ENCODE measurements at places on chromosomes 4 and X.

DNA sequence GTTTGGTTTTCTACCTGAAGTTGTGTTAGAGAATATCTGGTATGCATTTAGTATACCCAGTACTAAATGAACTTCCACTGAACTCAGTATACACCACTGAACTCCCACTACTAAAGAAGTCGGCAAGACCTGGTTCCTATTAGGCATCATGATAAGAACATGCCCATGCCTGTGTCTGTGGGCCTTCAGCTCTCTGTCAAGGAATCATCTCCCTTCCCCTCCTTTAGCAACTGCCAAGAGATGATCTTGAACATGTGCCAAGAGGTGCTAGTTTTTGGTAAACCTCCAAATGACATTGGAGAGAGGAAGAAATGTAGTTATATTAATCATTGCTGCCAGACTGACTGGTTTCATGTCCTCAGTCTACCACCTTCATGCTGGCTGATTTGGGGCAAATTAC, 113.2 kb downstream of the ATP10D start:
- DNase-seq: no peak

- no peak for DNase-seq
Measured at GRCh38 chr4:188396037-188396436, 256.8 kb downstream of the TRIML1 start.

DNA sequence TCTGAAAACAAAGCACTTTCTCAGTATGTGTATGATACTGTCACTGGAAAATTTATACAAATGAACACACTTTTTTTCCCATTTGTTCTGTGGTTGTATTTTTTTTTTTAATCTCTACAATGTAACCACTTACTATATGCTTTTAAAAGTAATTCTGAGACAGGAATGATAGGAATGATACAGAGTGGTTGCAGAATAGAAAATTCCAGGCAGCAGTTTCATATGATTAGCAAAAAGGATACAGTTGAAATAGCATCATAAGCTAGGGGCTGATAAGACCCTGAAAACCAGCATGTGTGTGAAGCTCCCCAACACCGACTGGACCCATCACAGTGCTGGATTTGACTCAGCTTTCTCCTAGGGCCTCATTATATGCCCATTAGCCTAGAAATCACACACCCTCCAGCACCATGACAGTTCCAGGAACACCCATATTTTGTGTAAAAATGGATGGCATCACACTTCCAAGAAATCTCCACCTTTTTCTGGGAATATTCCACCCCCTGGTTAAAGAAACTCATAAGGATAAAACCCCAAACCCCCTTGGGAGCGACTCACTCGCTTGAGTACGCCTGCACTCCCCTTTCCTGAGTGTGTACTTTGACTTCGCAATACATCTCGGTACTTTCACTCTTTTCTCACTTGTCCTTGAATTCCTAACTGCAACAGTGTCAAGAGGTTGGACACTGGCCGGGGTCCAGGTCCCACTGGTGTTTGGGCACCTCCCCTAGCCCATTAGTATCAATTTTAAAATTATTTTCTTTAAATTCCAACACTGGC, 77.4 kb upstream of the AGA start:
- DNase-seq: no peak

- DNase-seq: no peak
Measured at GRCh38 chr4:142376204-142376603, 469.9 kb downstream of the INPP4B start.

DNA sequence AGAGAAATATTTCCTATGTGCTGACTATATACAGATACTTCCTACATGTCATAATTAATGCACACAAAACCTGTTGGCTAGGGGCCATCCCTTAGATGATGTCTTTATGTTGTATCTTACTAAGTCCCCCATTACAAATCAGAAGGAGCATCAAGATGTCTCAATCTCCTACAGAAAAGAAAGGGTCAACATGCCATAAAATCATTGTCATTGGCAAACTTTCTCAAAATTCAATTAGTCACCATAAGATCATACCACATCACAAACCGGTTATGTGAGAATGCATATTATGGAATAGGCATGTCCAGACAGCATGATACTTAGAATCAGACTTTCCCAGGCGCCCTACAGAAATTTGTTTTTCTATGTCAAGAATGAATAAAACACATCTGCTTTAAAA, 175.2 kb upstream of the TET2 start:
- DNase-seq: no peak

DNA sequence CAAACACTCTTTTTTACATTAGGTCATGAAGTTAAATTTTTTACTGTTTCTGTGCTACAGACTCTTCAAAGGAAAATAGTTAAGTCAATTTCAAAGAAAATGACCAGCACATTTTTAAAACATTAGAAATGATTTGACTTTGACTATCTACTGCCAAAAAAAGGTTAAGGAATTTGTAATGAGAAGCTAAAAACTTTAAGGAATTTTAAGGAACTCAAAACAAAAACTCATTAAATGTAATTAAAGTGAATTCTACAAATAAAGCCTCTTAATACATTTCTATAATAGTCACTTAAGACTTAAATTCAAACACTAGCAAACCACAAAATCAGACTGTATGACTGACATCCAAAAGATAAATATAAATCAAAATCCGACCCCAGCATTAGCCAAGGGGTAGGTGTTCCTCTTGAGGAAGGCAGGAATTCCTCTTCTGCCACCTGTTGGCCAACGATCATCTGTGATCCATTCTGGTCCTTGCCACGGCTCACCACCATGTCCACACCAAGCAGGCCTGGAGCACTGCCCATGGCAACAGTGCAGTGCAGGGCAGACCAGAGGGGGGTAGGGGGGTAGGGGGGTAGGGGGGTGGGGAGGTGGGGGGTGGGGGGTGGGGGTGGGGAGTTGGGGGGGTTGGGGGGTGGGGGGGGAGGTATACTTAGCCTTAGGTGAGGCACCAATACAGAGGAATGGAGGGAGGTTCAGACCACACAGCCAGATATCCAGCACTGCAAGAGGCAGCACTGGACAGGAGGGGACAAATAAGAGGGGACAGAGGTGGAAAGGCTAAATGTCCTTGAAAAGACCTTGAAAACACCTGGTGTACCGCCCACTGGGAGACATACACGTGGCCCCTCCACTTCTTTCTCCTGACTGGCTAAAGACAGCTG, 287.4 kb downstream of the CHIC1 start:
- peak; percentile 9 for DNase-seq

DNA sequence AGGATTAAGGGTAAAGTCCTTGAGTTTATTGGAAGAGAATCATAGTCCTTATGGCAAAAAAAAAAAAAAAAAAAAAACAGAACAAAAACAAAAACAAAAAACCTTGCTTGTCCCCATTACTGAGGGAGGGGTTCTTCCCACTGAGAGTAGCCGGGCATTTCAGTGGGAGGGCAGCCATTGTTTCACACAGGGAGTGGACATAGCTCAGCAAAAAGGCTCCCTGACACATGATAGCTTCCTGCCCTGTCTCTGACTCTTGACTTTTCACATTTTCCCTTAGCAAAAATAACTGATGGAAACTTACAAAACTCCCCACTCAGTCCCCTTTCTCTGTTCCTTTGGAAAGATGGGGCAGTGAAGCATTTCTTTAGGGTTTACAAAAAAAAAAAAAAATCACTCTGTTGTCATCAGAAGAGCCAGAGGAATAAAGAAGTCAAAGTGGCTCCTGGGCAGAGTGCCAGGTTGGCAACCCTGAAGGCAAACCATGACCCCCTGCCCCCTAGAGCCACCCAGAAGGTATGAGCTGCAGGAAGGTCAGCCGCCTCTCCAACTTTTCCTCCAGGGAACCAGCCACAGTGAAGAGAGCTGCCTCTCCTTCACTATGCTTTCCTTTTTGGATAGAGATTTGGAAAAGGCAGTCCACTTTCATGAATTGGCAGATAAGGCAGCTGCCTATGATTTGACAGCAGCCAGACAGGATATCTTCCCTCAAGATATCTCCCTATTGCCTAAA, 170.6 kb downstream of the KDR start:
- DNase-seq: no peak

GRCh38 chr4:3765271-3766035, 732 bp upstream of the ADRA2C start:
- peak; percentile 20 for DNase-seq

GRCh38 chr4:3747581-3747904, 18.6 kb upstream of the ADRA2C start:
- no peak for DNase-seq

DNA sequence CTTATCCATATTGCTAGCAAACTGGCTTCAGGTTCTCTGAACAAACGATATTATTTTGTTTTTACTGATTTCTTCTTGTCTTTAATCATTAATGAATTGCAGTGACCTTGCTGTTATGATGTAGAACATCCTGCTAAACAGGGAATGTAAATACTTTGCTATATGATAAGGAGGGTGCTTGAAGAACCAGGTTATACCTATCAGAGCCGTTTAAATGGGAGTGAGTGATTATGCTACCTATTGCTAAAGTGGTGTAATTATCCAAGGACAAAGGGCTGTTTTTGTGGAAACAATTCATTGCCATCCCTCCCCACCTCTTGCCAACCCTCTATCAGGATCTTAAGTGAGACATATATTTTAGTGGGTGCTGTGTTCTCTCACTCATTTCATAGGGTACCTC, 788.9 kb downstream of the RPA4 start:
- no peak for DNase-seq

DNA sequence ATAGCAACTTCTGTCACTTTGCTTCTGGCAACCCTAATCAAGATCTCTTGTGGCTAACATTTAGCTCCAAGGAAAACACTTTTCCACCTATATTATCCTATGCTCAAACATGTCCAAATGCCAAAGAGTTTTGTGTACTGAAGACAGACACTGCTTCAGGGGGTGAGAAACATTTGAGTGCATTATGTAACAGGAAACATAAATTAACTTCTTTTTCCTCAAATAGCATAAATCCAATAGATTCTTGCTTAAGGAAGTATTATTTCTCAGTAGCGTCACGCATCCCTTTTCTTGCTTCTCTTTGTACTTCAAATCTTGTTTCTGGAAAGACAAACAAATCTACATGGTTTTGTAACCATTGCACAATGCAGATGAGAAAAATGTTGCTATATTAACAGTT, 839.1 kb downstream of the GLUD2 start:
- no peak for DNase-seq

DNA sequence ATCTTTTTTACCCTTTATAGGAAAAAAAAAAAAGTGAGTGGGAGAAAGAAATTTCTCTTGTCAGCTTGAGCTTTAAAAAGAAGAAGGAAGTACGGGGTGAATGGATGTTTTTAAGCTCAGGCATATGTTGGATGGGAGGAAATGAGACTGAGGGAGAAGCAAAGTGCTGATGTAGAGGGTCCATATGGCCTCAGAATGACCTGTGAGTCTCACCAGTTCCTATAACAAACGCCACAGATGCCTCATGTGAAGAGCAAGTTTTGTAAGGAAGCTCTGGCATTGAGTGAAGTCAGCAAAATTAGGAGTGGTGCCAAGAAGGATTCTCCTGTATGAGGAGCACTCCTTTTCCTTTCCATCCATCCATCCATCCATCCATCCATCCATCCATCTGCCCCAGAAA, 214.6 kb downstream of the PTTG2 start:
- no peak for DNase-seq

GRCh38 chrX:49271341-49271740, 1.7 kb downstream of the PPP1R3F start:
- DNase-seq: no peak

DNA sequence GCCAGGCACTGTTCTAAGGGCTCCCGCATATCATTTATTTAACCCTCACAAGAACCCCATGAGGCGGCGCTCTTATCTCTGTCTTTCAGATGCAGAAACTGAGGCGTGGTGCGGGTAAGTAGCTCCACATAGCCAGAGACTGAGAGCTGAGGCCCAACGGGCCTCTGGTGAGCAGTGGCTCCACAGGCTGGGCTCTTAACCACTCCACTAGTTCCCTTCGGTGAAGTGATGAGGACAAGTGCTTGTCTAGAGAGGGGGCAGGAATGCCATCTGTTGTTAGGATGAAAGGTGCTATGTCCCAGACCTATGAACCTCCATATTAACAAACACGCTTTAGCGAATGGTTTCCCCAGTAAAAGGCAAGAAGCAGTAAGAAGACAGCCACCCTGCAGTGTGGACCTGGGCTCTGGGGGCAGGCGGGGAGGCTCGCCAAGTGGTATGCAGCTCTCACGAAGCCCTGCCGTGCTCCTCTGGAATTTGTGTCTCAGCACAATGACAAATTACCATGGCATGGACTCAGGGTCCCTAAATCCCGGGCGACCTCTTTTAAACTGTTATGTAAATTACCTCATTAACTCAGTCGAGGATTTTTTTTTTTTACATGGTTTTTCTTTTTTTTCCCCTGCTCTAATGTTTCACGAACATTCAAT, 20.9 kb upstream of the S100G start:
- no peak for DNase-seq

DNA sequence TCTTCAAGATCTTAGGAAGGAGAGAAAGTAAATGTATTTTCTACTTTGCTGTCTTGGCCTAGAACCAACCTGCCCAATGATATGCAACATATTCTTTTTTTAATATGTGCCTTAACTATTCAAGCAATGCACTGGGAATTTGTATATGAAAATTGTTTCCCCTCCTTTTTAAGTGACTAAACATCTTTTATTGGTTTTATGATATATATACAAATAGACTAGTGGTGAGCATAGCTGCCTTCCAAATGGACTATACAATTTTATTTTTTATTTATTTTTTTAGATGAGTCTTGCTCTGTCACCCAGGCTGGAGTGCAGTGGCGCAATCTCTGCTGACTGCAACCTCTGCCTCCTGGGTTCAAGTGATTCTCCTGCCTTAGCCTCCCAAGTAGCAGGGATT, 10.3 kb downstream of the NOCT start:
- DNase-seq: no peak

- no peak for DNase-seq
Measured at GRCh38 chr4:153204728-153205648, 745 bp downstream of the TRIM2 start.

DNA sequence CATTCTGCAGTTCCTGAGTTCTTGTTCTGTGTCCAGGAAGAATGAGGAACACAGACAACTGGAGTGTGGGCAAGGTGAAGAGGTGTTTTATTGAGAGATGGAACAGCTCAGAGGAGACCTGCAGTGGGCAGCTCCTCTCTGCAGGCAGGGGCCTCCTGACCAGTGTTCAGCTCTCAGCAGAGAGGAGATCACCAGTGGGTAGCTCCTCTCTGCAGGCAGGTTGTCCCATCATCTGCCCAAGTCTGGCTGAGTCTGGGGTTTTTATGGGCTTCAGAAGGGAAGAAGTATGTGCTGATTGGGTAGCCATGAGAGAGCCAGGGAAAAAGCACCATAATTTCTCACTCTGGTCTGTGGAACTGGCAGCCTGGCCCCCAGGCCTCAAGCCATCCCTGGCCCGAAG, 56.0 kb upstream of the RASGEF1B start:
- no peak for DNase-seq

GRCh38 chrX:101265869-101266428, 25.2 kb downstream of the TAF7L start:
- no peak for DNase-seq

DNA sequence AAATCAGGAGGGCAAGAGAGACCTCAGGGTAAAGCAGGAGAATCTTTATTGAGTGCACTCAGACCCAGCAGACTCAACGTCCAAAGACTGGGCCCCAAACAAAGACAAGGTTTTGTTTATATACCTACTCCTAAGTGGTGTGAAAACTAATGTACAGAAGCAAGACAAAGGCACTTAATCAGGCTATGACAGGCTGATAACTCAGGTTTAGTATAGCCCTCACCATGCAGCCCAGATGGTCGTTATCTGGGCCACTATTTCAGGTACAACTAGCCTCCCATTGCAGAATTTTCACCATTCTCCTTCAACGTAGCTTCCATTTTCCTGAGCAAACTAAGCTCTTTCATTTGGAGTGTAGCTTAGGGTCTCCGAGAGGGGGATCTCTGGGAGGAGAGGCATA, 36.9 kb downstream of the SULT1E1 start:
- no peak for DNase-seq
